Naive thymus-derived CD8-positive, alpha-beta T cell (primary cell): ENCODE measurements at places on chromosomes 4 and X.
A peak's percentile ranks its signal among the peaks of the same experiment; 100 is the strongest.

- peak overlapping the region; percentile 96 for H3K27ac ChIP-seq
- peaks cover 48% of the 10 kb centered on the region for H3K4me1 ChIP-seq
- no peak overlapping the region for H3K4me3 ChIP-seq
- DNase-seq, result no peak
- peaks cover 12% of the 10 kb centered on the region for H3K36me3 ChIP-seq
Observed at GRCh38 chrX:56763556-56764152, 34.6 kb downstream of the NBDY start.

DNA sequence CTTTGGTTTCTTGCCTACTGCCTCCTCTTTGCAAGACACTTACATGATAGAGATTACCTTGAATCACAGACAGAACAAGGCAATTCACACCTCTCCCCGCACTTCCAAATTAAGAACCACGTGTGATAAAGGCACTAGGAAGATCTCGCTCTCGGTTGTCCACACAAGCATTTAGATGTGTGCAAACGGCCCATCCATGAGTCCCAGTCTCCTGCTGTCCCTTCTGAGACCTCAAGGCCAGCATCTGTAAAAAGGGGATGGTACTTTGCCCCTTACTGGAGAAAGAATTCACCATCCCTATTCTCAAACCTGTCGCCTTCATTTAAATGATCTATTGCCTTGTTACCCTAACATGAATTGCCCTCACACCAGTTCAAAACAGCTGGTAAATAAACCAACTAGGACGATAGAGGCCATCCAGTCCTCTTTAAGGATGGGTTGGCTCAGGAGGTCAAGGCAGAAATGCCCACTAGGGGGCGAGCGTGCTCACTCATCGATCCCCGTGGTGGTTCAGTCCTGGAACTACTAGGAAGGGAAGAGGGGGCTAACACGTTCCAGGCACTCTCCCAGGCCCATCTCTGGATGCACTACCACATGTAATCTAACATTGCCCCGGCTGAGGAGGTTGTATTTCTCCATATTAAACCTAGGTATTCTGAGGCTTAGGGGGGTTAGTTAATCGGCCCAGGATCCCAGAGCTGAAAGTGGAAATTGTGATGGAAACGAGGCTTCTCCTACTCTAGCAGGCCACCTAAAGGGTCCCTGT is 95.8 kb downstream of the DHX15 start:
- H3K36me3 ChIP-seq, result no peaks in the 10 kb centered on the region
- H3K4me3 ChIP-seq, result no peak overlapping the region
- no peak for DNase-seq
- H3K4me1 ChIP-seq, result peaks cover 5% of the 10 kb centered on the region
- peaks cover 12% of the 10 kb centered on the region for H3K27me3 ChIP-seq

DNA sequence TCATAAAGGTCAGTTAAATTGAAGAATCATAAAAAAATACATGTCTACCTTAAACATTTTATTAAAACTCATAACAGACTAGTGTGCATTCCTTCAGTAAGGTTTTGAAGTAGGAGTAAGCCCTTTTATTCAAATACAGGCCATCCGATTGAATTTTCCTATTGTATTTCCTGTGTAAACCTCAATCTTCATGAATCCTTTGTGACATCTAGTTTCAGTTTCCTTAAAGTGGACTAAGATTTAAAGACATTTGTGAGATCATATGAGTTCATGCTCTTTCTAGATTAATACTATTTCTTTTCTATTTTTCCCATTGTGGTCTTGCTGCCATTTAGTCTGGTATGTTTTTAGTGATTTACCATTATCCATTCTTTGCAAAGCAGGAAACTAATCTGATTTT is 644.7 kb upstream of the BOD1L1 start:
- no peak for DNase-seq
- H3K4me1 ChIP-seq, result peaks cover 6% of the 10 kb centered on the region
- H3K4me3 ChIP-seq, result no peak overlapping the region
- H3K36me3 ChIP-seq, result no peaks in the 10 kb centered on the region
- no peak overlapping the region for H3K27ac ChIP-seq

GRCh38 chrX:50913520-50913919 is 3.0 kb downstream of the BMP15 start:
- no peaks in the 10 kb centered on the region for H3K36me3 ChIP-seq
- no peak overlapping the region for H3K4me3 ChIP-seq
- no peak for DNase-seq
- no peaks in the 10 kb centered on the region for H3K27me3 ChIP-seq

- H3K36me3 ChIP-seq, result peaks cover 3% of the 10 kb centered on the region
- H3K27ac ChIP-seq, result no peak overlapping the region
- no peak for DNase-seq
- H3K4me1 ChIP-seq, result peaks cover 10% of the 10 kb centered on the region
- H3K27me3 ChIP-seq, result no peaks in the 10 kb centered on the region
- no peak overlapping the region for H3K4me3 ChIP-seq
Observed at GRCh38 chrX:40628506-40628905, 5.3 kb downstream of the MPC1L start.

GRCh38 chrX:107700790-107701189 is 72.5 kb downstream of the PRPS1 start:
- H3K4me3 ChIP-seq, result no peak overlapping the region
- H3K36me3 ChIP-seq, result no peaks in the 10 kb centered on the region
- no peaks in the 10 kb centered on the region for H3K27me3 ChIP-seq
- peaks cover 13% of the 10 kb centered on the region for H3K4me1 ChIP-seq
- no peak overlapping the region for H3K27ac ChIP-seq

- DNase-seq, result no peak
- peaks cover 21% of the 10 kb centered on the region for H3K4me1 ChIP-seq
- no peaks in the 10 kb centered on the region for H3K36me3 ChIP-seq
- peak overlapping the region; percentile 78 for H3K4me3 ChIP-seq
Observed at GRCh38 chr4:141132072-141132708, 1.1 kb downstream of the RNF150 start.

- DNase-seq, result no peak
- H3K36me3 ChIP-seq, result no peaks in the 10 kb centered on the region
- H3K4me3 ChIP-seq, result no peak overlapping the region
- H3K4me1 ChIP-seq, result no peaks in the 10 kb centered on the region
- no peak overlapping the region for H3K27ac ChIP-seq
Observed at GRCh38 chrX:152601848-152602616, 35.7 kb upstream of the GABRQ start.
